H7 (cell line): ENCODE measurements at places on chromosomes 3 and 15. TPM values are rescaled to one million over a fixed set of nuclear protein-coding genes. Genes with fewer than 3 reads are reported as not detected.

Gene TRIM42
- not detected in 2 replicates for total RNA-seq

GRCh38 chr15:38565287-38565670 lies 665 bp upstream of the RASGRP1 start:
- DNase-seq = no peak

GRCh38 chr3:167001374-167001773 lies 378.7 kb downstream of the ZBBX start:
- DNase-seq = no peak

- DNase-seq = no peak
These were observed 79.4 kb upstream of the CNTN3 start for GRCh38 chr3:74693696-74694393.

DNA sequence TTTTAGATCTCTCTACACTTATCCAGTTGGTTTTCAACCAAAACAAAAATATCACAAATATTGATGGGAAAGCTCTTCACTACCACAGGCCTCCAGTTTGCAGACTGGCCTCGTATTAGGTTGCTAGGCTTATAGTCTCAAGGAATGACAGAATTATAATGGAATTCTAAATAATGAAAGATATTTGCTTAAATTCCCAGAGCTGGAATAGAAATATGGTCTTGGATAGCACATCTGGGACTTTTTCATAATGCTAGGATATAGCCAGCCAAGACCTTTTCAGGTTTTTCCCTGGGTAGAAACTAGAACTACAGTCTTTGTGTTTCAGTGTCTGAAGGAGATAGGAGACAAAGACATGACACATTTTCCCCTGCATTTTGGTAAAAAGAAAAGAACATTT lies 121.9 kb upstream of the STAC start:
- DNase-seq = no peak
